ENCODE measurements at places on chromosomes 16 and 17.
A peak's percentile ranks its signal among the peaks of the same experiment; 100 is the strongest.

GRCh38 chr16:29784157-29784556, 6.1 kb downstream of the ZG16 start:
- DNase-seq, result no peak

- DNase-seq, result no peak
Measured at GRCh38 chr17:59300941-59301340, 30.5 kb upstream of the YPEL2 start.

DNA sequence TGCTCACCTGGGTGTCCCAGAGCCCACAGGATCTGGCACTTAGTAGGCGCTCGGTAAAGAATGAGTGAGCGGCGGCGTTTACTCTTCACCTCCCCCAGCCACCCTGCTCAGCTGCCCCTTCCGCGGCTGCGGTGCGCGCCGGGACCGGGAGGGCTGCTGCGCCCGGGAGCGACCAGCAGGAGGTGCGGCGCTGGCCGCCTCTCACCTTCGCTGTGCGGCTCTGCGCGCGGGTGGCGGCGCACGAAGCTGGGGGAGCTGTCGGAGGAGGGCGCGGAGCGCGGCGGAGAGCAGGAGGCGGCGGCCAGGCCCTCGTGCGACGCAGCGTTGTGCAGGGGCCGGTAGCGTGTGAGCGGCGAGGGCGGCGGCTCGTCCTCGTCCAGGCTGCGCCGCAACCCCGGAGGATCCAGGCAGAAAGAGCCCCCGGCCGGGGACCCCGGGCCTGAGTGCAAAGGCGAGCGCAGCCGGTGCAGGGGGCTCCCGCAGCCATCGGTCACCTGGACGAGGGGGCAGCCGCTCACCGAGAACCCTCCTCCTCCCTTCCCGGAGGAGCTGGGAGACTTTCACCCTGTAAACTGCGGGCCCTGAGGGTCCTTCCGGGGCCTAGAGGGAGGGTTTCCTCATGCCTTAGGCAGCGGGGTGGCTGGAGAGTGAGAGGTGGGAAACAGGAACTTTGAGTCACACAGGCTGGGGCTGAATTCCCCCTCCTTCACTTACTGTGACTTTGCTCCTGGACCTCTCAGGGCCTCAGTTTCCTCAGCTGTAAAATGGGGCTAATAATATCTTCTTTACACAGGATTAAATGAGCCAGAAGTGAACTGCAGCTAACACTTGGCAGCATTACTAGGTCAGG, 12.5 kb downstream of the SAMD14 start:
- no peak for DNase-seq

- no peak for DNase-seq
Measured at GRCh38 chr17:48597778-48598631, 4.4 kb upstream of the HOXB5 start.

DNA sequence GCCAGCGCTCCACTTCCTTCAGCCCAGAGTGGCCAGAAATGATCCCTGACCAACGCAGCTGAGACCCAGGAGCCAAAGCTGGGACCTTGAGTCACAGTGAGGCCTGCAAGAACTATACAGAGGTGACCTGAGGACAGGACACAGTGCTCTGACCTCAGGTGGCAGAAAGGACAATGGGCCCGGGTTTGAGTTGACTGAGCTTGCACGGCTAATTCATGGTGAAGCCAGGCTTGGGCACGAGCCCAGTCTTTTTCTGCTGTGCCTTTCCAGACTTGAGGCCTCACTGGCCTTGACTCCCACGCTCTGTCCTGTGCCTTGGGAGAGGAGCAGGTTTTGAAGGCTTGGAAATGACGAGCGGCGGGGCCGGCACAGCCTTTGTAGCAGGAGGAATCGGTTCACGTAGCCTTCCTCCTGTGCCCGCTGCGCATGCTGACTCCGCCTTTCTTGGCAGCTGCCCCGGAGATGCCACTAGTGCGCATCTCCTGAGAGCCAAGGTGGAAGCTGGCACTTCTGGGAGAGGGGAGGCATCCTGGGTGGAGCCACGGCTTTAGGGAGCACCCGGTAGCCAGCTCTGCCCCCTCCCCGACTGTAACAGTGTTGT, 34.9 kb downstream of the NDEL1 start:
- DNase-seq, result peak; percentile 82

DNA sequence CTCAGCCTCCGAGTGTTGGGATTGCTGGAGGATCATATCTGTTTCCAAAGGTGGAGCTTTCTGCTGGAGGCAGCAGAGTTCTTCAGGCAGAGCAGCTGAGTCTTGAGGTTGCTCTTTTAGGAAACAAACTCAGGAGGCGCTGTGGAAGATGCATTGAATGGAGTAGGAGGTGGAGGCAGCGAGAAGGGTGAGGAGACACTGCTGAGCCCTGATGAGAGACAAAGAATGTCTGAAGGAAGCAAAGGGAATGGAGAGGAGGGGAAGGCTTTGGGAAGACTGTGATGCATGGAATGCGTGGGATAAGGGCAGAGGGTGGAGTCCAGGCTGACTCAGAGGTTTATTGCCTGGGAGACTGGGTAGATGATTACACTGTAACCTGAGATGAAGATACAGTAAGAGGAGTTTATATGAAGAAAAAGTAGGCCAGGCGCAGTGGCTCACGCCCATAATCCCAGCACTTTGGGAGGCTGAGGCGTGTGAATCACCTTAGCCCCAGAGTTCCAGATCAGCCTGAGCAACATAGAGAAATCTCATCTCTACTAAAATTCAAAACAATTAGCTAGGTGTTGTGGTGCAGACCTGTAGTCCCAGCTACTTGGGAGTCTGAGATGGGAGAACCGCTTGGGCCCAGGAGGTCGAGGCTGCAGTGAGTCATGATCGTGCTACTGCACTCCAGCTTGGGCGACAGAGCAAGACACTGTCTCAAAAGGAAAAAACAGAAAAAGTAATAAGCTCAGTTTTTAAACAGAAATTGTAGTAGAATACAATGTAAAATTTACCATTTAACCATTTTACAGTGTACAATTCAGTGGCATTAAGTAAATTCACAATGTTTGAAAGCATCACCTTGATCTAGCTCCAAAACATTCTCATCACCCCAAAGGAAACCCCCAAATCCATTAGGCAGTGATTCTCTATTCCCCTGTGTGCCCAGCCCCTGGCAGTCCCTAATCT, 17.8 kb upstream of the TMEM219 start:
- no peak for DNase-seq

DNA sequence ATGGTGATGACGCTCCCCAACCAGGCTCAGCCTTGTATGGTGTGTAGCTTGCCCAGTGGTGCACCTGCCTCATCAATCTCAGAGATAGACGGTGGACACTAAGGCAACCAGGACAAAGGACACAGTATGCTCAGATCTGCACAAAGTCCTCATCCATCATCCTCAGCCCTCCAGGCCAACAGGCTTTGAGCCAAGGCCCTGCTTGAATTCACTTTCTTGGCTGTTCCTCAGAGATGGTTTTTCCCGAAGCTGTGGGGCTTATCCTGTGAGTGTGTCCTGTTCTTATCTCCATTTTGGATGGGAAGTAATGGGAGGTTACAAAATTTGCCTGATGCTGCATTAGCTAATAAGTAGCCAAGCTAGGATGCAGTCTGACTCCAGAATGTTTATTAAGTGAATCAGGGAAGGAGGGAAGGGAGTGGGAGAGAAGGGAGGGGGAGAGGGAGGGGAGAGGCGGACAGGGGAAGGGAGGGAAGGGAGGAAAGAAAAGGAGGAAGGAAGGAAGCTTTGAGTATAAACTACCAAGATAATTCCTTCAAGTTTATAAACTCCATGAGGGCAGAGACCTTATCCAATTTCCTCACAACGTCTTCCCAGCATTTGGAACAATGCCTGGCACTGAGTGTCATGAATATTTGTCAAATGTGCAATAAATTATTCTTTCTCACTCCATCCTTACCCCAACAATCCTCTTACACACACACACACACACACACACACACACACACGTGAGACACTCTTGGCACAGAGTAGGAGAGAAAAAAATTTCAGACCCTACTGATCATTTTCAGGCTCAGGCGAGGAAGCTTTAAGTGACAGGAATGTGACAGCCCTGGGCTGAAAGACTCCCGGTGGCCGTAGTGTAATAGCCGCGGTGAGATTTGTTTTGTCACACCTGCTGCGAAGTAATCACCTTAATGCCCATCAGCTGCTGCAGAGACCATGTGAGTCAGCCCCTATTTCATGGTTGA, 84.3 kb downstream of the BMERB1 start:
- peak; percentile 62 for DNase-seq

DNA sequence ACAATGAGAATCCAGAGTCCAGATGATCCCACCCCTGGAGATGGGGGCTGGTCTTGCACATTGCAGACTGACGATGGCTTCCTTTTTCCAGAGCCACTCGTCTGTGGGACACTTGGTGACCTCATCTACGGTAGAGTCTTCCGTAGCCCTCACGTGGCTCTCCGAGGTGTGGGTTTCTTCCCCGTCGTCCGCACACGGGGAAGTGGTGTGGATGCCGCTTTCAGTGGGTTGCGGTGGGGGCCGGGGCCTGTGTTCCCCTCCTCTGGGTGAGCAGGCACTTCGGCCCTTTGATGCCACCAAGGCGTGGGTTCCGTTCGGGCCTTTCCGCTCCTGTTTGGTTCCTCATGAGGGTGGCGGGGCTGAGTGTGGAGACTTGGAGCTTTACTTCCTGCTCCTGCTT, 21.4 kb downstream of the BAIAP2 start:
- DNase-seq, result no peak

DNA sequence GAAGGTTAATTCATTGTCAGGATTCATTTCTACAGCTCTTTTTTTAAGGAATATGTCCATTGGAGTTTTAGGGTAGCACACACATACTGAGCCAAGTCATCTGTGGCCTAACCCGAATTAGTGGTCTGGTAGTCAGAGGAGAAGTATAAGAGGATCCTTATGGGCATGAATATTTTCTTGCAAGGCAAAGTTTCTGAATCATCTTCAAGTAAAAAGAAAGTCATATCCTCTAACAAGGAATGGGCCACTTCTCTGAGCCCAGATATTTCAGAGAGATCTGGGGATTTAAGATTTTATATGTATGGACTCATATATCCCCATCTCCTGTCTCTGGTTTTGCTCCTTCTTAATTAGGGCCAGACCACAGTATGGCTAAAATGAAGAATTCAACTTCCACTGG, 99.2 kb upstream of the CDH8 start:
- no peak for DNase-seq

DNA sequence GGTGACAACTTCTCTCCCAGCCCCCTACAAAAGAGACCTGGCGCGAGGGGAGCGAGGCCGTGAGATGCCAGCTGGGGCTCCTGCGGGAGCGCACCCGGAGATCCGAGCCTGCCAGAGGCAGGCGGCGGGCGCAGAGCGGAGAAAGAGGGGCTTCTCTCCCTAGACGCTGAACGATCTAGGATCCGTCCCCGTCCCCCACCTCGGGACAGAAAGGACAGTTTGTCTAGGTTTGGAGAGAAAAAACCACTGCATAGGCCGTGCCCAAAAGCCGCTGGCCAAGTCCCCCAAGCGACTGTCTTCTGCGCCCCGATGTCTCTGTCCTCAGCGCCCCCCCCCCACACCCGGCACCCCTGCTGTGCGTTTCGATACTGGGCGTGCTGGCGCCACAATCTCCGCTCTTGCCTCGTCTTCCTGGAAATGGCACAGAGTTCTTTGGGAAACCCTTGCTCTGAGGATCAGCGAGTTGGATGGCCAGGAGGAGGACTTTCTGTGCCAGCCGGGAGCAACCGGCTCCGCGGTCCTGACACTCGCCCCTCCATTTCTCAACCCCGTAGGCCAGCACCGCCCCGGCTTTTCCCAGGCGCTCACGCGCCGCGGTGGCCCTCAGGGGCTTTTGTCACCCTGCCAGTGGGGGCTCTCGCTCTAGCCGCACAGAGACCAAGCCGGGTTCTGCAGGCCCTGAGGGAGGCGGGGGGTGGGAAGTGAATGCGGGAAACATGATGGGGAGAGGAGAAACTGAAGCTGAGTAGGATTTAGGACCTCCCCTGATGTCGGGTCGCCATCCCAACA, 1.0 kb downstream of the SSTR2 start:
- no peak for DNase-seq

GRCh38 chr16:15032547-15033308, 23.1 kb downstream of the NTAN1 start:
- no peak for DNase-seq
